ENCODE measurements at places on chromosomes 6 and 20.

DNA sequence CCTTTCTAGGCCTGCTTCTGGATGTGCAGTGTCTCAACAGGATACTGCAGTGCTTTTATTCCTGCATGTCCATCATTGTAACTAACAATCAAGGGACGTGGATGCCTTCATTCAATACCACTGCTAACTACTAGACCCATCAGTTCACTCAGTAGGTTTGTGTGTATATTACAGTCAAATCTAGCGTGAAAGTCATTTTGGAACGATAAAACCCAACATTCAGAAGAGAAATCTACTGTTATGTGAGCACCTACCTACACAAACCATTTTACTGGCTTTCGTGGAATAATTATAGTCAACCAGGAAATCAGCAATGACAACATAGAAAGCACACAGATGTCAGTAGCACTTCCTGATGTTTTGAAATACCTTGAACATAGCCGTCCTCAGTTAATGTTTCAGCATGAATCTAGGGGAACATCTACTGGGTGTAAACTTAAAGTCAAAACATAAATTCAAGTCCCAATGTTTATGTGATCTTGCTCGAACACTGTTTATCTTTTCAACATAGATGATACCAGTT is 270.6 kb downstream of the FARS2 start:
- no peaks in the 10 kb centered on the region for H3K27me3 ChIP-seq
- DNase-seq, result no peak
- no peaks in the 10 kb centered on the region for H3K4me1 ChIP-seq
- H3K4me3 ChIP-seq, result no peak overlapping the region

DNA sequence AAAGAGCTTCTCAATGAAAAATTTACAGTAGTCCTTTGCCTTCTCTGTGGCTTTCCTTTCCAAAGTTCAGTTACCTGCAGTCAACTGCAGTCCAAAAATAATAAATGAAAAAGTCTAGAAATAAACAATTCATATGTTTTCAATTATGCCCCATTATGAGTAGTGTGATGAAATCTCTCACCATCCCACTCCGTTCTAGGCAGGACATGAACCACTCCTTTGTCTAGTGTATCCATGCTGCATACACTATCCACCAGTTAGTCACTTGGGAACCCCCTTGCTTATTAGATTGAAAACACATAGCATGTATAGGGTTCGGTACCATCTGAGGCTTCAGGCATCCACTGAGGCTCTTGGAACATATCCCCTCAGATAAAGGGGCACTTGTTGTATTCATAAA is 80.6 kb upstream of the EYA4 start:
- H3K27ac ChIP-seq, result no peak overlapping the region
- DNase-seq, result no peak
- H3K4me3 ChIP-seq, result no peak overlapping the region
- H3K4me1 ChIP-seq, result no peaks in the 10 kb centered on the region

DNA sequence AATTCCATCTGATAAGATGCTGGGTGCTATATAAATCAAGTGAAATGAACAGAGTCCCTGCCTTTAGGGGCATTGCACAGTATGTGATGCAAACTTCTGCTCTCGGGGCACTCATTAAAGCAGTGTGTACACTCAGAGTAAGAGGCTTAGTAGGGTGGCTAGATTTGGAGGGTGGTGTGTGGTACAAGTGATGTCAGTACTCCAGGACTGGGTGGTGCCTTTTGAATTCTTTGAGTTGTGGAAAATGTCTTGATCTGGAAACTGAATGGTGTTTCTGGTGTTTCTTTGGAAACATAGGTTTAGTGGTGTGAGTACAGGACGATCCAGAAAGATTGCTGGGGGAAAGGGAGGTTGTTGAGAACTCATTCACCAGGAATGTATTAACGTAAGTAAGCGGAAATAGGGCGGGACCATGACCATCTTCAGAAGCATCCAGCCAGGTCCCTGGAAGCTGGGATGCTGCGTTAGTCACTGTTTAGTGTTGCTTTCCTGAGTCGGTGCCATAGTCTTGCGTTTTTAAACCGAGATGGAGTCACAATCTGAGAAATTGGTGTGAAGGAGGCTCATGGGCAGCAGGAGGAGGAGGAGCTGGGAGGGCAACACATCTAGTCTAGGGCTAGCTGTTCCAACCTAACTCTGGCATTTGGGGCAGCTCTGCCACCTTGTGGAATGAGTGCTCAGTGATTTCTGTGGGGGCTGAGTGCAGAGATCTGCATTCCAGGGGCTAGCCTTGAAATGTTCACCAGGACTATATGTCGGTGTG is 70.3 kb downstream of the SCAND1 start:
- no peak overlapping the region for H3K4me3 ChIP-seq
- no peaks in the 10 kb centered on the region for H3K4me1 ChIP-seq
- H3K27me3 ChIP-seq, result no peaks in the 10 kb centered on the region
- peak overlapping the region; percentile 13 for H3K27ac ChIP-seq
- DNase-seq, result peak; percentile 24
- no peaks in the 10 kb centered on the region for H3K36me3 ChIP-seq

GRCh38 chr6:106512968-106513574 is 116.2 kb downstream of the RTN4IP1 start:
- peak overlapping the region; percentile 62 for H3K4me3 ChIP-seq
- peak; percentile 2 for DNase-seq
- peak overlapping the region; percentile 25 for H3K27ac ChIP-seq
- H3K27me3 ChIP-seq, result peaks cover 65% of the 10 kb centered on the region
- peaks cover 34% of the 10 kb centered on the region for H3K4me1 ChIP-seq

GRCh38 chr20:50378170-50379000 is 131.8 kb upstream of the PTPN1 start:
- no peak overlapping the region for H3K4me3 ChIP-seq
- H3K27me3 ChIP-seq, result no peaks in the 10 kb centered on the region

DNA sequence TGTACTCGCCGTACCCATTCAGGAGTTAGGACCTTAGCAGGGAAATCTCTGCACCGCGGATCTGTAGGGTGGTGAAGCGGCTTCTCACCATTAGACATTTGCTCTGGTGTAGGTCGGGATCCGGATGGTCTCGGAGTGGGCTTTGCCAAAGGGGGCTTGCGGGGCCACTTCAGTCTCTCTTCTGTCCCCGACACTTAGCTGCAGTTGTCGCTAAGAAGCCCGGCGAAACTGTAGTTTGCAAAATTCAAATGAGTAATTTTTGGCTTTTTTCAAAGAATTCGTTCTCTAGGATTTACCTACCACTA is 433 bp downstream of the QRSL1 start:
- H3K36me3 ChIP-seq, result no peaks in the 10 kb centered on the region
- peaks cover 13% of the 10 kb centered on the region for H3K4me1 ChIP-seq

DNA sequence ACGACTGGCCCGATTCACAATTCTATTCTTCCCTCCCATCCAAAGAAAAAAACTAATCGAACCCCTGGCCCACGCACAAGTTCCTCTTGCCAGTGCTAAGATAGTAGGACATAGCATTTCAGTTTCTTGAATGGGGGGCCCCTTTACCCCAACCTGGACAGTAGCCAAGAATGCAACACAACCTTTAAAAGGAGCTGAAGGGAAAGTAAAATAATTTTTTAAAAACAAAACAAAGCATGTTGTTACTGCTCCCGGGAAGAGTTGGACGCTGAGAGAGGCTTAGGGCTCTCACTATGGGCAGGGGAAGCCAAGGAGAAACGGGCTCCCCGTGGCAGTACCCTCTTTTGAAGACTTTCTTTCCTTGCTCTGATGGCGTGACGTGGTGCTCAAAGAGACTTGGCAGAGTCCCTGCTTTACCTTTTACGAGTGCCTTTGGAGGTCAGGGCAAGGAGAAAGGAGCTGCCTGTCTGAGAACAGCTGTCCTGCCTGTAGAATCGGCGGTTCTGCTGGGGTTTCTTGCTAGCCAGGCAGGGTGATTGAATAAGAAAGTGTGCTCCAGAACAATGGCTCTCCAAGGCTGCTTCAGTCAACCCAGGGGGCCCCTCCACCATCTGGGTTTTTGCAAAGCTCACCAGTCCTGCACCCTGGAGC is 5.8 kb downstream of the TFAP2C start:
- no peaks in the 10 kb centered on the region for H3K36me3 ChIP-seq
- H3K27me3 ChIP-seq, result peaks cover 79% of the 10 kb centered on the region
- no peak for DNase-seq

DNA sequence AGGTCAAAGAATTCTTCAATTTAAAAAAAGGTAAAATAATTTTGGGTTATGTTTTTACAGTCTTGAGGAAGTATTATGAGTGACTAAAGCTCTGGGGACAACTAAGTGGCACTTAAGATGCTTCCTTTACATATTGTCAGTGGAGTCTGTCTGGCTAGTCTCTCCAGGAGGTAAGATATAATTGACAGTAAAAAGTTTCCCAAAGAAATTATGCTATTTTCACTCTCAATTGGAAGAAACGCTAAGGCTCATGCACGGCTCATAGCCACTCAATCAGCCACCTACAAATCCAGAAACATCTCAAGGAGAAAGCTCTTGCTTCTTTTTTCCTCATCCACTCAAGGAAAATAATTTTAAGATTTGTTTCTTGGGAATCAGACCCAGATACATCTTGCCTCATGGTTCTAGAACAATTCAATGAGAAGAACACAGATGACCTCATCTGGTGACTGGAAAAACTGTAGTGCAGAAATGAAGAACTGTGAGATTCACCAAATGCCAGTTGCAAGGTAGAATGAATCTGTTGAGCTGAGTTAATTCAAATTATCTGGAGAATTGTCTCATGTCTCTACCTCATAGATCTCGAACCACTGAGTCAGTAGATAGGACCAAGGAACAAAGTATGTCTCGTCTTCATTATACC is 252.9 kb downstream of the TPBG start:
- H3K36me3 ChIP-seq, result no peaks in the 10 kb centered on the region
- no peaks in the 10 kb centered on the region for H3K27me3 ChIP-seq
- no peak overlapping the region for H3K4me3 ChIP-seq
- no peaks in the 10 kb centered on the region for H3K4me1 ChIP-seq

GRCh38 chr6:160348223-160349019 is at the start of gene SLC22A3:
Gene SLC22A3 (plus strand): TSS chr6:160348378. CDS start chr6:160348420, 42 bp downstream.
- no peak for DNase-seq
- H3K4me3 ChIP-seq, result peak within 1 kb of the TSS; percentile 46
- H3K27me3 ChIP-seq, result peaks cover 17% of the 10 kb centered on the region
- no peaks in the 10 kb centered on the region for H3K36me3 ChIP-seq
- H3K27ac ChIP-seq, result no peak within 1 kb of the TSS

DNA sequence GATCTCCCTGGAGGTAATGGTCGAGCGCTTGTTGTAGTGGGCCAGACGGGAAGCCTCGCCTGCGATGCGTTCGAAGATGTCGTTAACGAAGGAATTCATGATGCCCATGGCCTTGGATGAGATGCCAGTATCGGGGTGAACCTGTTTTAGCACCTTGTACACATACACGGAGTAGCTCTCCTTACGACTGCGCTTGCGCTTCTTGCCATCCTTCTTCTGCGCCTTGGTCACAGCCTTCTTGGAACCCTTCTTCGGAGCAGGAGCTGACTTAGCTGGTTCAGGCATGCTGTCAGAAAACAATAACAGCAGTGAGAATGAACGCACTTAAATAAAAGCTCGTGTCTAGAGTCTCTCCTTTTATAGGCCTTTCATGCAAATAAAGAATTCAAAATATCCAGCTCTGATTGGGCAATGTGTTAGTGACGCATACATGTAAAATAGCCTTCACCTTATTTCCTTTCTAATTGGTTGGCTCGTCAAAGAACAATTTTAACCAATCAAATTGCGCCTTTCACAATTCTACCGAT is 129.2 kb downstream of the HFE start:
- peak; percentile 99 for DNase-seq
- H3K36me3 ChIP-seq, result no peaks in the 10 kb centered on the region
- no peaks in the 10 kb centered on the region for H3K27me3 ChIP-seq
- H3K4me3 ChIP-seq, result peak overlapping the region; percentile 95
- peaks cover 30% of the 10 kb centered on the region for H3K4me1 ChIP-seq

- no peak for DNase-seq
- no peaks in the 10 kb centered on the region for H3K36me3 ChIP-seq
- H3K4me3 ChIP-seq, result no peak overlapping the region
- H3K27ac ChIP-seq, result no peak overlapping the region
- no peaks in the 10 kb centered on the region for H3K4me1 ChIP-seq
Observed at GRCh38 chr6:100194535-100194934, 200.5 kb upstream of the MCHR2 start.

DNA sequence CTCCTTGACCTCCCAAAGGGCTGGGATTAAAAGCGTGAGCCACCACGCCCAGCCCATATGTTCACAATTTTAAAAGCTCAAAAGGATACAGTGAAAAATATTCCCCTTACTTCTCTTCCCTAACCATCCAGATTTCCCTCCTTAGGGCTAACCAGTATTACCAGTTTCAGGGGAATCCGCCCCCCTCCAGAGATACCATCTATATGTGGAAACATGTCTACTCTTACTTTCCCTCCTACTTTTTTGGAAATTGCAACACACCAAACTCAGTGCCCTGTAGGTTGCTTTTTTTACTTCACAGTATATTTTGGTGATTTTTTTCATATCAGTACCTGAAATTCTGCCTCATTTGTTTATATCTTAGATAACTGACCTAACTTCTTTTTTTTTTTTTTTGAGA is 6.9 kb upstream of the RPL10A start:
- DNase-seq, result no peak
- H3K36me3 ChIP-seq, result peaks cover 57% of the 10 kb centered on the region
- H3K27ac ChIP-seq, result no peak overlapping the region
- H3K27me3 ChIP-seq, result no peaks in the 10 kb centered on the region
- no peak overlapping the region for H3K4me3 ChIP-seq

DNA sequence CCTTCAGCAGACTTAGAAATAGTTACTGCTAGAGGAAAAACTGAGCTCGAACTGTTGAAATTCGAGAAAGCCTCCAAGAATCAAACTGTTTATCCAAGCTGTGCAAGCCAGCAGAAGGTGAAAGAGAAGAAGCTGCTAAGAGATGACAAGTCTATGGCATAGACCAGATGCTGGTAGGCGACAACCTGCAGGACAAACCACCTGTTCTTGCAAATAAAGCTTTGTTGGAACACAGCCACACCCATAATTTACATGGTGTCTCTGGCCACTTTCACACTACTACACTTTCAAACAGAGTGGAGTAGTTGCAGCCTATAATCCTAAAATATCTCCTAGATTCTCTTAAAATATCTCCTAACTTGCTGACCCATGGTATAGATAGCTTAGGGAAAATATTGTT is 33.3 kb downstream of the TNFRSF21 start:
- H3K27me3 ChIP-seq, result no peaks in the 10 kb centered on the region
- H3K36me3 ChIP-seq, result peaks cover 13% of the 10 kb centered on the region
- DNase-seq, result no peak
- H3K4me1 ChIP-seq, result no peaks in the 10 kb centered on the region

- H3K4me3 ChIP-seq, result no peak overlapping the region
- H3K27ac ChIP-seq, result no peak overlapping the region
- no peak for DNase-seq
- H3K27me3 ChIP-seq, result no peaks in the 10 kb centered on the region
Observed at GRCh38 chr6:77451466-77451865, 11.8 kb downstream of the HTR1B start.

- H3K4me1 ChIP-seq, result peaks cover 56% of the 10 kb centered on the region
- H3K4me3 ChIP-seq, result no peak overlapping the region
- H3K27me3 ChIP-seq, result peaks cover 87% of the 10 kb centered on the region
- no peak overlapping the region for H3K27ac ChIP-seq
Observed at GRCh38 chr6:108115598-108116058, 41.1 kb upstream of the OSTM1 start.

DNA sequence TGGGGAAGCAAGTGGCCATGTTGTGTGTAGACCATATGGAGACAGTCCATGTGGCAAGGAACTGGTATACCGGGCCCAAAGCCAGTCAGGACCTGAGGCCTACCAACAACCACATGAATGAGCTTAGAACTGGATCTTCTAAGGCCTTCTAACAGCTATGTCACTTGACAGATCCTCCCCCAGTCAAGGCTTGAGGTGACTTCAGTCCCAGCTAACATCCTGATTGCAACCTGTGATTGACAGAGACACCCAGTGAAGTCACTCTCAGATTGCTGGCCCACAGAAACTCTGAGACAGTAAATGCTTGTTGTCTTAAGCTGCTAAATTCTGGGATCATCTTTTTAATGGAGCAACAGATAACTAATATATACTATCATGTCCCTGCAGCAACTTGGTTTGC is 32.9 kb downstream of the AHI1 start:
- no peaks in the 10 kb centered on the region for H3K27me3 ChIP-seq
- DNase-seq, result no peak
- peaks cover 12% of the 10 kb centered on the region for H3K36me3 ChIP-seq
- no peak overlapping the region for H3K4me3 ChIP-seq
- no peaks in the 10 kb centered on the region for H3K4me1 ChIP-seq
